ENCODE measurements at places on chromosomes 5 and 9.

- no peak for DNase-seq
These were observed 363.2 kb downstream of the GLIS3 start for GRCh38 chr9:3936520-3937235.

- DNase-seq: no peak
These were observed 58.3 kb downstream of the MTX3 start for GRCh38 chr5:79932510-79933504.

GRCh38 chr9:5818424-5819142 is 14.3 kb downstream of the ERMP1 start:
- no peak for DNase-seq

DNA sequence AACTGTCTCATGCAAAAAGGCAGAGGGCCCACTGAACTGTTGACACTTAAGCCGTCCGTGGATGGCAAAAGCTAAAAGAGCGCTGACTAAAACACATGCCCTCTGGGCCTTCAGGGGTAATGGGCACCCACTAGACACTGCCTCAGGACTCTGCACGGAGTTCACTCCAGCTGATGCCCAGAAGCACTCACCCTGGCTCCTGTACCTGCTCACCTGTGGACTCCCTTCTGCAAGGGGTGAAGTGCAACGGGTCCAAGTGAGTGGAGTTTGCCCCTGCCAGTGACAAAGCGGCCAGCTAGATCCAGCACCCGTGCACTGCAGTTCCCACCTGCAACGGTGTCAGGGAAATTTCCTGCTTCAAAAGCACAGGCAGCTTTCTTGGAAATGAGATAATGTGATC is 50.2 kb downstream of the SLC1A1 start:
- no peak for DNase-seq

- no peak for DNase-seq
These were observed 78.8 kb downstream of the ZSWIM6 start for GRCh38 chr5:61410811-61411210.

Data from stimulated activated CD4-positive, alpha-beta T cell treated with anti-CD3 and anti-CD28 coated beads, Interleukin-4, amount 100 ng/mL, for 1 hour (primary cell).